Lung (tissue), 17 donors: ENCODE measurements at places on chromosomes 3 and 15. TPM values are rescaled to one million over a fixed set of nuclear protein-coding genes. Genes with fewer than 3 reads are reported as not detected.

Gene NPAP1
- 0.34 TPM for total RNA-seq

DNA sequence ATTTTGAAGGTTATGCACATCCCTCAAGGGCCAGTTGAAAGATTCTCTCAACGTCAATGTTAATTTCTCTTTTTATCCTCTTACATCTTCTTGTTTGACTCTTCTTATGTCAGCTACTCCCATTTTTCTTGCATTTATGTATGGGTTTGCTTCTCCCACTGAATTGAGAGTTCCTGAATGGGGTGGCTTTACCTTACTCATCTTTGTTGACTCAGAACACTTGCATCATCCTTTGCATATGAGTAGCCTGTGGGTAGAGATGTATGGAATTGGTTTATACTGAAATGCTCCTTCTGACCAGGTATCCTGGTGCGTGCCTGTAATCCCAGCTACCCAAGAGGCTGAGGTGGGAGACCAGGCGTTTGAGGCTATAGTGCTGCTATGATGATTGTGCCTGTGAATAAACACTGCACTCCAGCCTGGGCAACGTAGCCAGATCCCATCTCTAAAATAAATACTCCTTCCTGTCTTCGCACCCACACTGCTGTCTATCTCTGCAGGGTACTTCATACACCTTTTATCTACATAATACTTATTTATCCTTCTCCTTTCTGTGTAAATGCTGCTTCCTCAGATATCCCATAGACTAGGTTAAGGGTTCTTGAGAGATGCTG lies 123.6 kb upstream of the DPH6 start:
- H3K36me3 ChIP-seq = no peaks in the 10 kb centered on the region
- peaks cover 13% of the 10 kb centered on the region for H3K4me1 ChIP-seq
- peak overlapping the region; percentile 77 for H3K27ac ChIP-seq

Gene NGRN
- 89.2 TPM for total RNA-seq

DNA sequence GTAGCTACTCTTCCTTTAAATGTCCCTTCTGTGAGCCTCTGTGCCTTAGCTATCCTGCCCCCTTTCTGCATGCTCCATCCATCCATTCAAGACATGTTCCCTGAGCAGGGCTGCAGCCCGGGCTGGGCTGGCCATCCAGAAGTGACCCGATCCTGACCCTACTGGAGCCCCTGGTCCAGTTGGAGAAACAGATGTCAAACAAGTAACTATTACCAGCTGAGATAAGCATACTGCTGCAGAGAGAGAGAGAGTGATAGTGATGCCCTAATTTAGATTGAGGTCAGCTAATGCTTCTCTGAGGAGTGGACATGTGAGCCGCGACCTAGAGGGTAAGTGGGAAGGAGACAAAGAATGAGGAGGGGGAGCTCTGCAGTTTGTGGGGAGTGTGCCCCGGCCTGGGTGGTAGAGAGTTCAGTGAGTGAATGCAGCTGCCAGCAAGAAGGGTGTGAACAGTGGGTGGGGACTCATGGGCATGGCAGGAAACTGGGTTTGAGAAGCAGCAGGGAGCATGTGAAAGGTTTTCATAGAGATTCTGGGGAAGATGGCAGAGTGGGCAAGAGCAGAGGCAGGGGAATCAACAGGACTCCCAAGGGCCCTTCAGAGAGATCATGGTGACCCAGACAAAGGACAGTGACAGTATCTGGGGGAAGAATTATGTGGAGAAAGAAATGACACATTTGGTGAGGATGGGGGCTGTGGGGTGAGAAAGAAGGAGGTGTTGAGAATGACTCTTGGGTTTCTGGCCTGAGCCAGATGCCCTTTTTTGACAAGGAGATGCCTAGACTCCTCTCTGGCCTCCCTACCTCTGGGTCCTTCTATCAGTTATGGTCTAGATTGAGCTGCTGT lies 44.9 kb downstream of the CHCHD6 start:
- DNase-seq = no peak
- no peak overlapping the region for H3K27ac ChIP-seq
- peaks cover 17% of the 10 kb centered on the region for H3K4me1 ChIP-seq
- H3K27me3 ChIP-seq = no peaks in the 10 kb centered on the region
- no peak overlapping the region for H3K4me3 ChIP-seq

- no peak overlapping the region for H3K4me3 ChIP-seq
- H3K4me1 ChIP-seq = peaks cover 23% of the 10 kb centered on the region
- DNase-seq = no peak
- H3K27ac ChIP-seq = no peak overlapping the region
- no peaks in the 10 kb centered on the region for H3K36me3 ChIP-seq
- H3K27me3 ChIP-seq = no peaks in the 10 kb centered on the region
These were observed 3.1 kb downstream of the STAG1 start for GRCh38 chr3:136749091-136749490.

DNA sequence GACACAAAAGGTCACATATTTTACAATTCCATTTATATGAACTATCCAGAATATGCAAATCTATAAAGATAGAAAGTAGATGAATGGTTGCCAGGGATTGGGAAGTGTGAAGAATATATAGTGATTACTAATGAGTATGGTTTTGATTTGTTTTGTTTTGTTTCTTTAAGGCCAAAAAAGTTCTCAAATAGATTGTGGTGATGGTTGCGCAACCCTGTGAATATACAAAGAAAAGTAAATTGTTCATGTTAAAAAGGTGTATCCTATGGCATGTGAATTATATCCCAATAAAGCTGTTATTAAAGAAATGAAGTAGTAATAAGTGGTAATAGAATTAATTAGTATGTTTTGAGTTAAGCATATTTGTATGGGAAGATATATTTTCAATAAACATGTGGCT lies 431.8 kb upstream of the CNTN4 start:
- no peak overlapping the region for H3K4me3 ChIP-seq
- no peak for DNase-seq
- no peaks in the 10 kb centered on the region for H3K36me3 ChIP-seq
- no peaks in the 10 kb centered on the region for H3K27me3 ChIP-seq

Gene BOC
- 9.6 TPM for total RNA-seq

Gene HEMK1
- total RNA-seq = 17.3 TPM

- H3K4me3 ChIP-seq = no peak overlapping the region
- no peak overlapping the region for H3K27ac ChIP-seq
- no peak for DNase-seq
- H3K36me3 ChIP-seq = no peaks in the 10 kb centered on the region
- H3K4me1 ChIP-seq = no peaks in the 10 kb centered on the region
These were observed 2.3 kb upstream of the ZNF774 start for GRCh38 chr15:90349821-90350220.

DNA sequence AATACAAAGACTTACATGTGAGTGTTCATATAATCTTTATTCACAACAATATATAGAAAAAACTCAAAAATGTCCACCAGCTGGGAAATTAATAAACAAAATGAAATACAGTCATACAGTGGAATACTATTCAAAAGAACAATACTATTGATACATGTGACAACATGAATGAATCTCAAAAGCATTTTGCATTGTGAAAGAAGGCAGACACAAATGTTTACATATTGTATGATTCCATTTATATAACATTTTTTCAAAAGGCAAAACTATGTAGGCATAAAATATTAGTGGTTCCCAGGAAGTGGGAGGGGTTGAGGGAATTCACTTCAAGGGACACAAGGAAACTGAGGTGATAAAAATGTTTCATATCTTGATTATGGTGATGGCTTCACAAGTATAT lies 303.2 kb downstream of the CTNNB1 start:
- no peaks in the 10 kb centered on the region for H3K36me3 ChIP-seq
- no peaks in the 10 kb centered on the region for H3K4me1 ChIP-seq
- no peak for DNase-seq
- H3K27me3 ChIP-seq = no peaks in the 10 kb centered on the region
- H3K27ac ChIP-seq = no peak overlapping the region
- H3K4me3 ChIP-seq = no peak overlapping the region

DNA sequence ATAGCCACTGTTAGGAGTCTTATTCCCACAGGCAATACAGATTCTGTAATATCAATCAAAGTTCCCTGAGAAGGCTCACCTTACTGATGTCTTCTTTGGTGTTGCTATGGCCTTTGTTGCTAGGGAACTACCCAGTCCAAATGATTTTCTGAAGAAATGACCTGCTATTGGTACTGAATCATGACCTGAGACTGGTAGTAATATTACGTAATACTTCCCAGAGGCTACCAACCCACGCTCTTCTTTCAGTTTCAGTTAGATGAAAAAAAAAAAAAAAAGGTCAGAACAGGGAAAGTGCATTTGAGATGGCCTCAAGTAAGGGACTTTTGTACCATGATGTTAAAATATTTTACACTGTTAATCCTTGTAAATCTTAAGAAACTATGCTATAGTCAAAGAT lies 1092.5 kb upstream of the EPHA6 start:
- no peaks in the 10 kb centered on the region for H3K36me3 ChIP-seq
- no peaks in the 10 kb centered on the region for H3K27me3 ChIP-seq
- H3K4me1 ChIP-seq = no peaks in the 10 kb centered on the region
- no peak overlapping the region for H3K4me3 ChIP-seq
- no peak overlapping the region for H3K27ac ChIP-seq

- no peaks in the 10 kb centered on the region for H3K27me3 ChIP-seq
- H3K4me3 ChIP-seq = no peak overlapping the region
- H3K4me1 ChIP-seq = no peaks in the 10 kb centered on the region
- no peak for DNase-seq
- no peak overlapping the region for H3K27ac ChIP-seq
These were observed 55.3 kb downstream of the TPRA1 start for GRCh38 chr3:127535106-127535785.

DNA sequence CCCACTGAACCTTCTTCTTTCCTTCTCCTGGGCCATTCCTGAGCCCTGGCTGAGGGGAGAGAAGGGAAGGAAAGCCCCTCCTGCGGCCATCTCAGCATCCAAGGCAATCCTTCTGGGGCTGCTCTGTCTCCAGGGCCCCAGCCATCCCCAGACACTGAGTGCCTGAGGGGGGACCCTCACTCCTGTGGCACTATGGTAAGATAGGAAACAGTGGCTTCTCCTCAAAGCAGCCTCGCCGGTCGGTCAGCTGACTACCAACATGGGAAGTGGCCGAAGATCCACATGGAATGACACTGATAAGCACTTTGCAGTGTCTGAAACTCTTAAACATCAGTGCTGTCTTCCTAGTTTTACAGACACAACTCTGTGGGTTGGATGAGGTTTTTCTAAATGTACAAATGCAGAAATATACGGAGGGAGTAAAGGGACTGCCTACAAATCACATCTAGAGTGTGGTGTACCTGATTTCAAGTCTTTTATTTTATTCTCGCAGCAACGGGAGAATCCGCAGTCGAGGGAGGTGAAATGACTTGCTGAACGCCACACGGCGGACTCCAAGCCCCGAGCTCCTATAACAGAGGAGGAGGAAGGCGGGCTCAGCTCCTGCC lies 973 bp upstream of the ITPKA start:
- no peaks in the 10 kb centered on the region for H3K36me3 ChIP-seq
- peaks cover 18% of the 10 kb centered on the region for H3K4me1 ChIP-seq
- DNase-seq = no peak
- H3K27ac ChIP-seq = no peak overlapping the region

GRCh38 chr3:78917536-78917935 lies 850.3 kb downstream of the ROBO1 start:
- no peak overlapping the region for H3K4me3 ChIP-seq
- no peak for DNase-seq
- H3K27me3 ChIP-seq = no peaks in the 10 kb centered on the region

Gene DMXL2
- total RNA-seq = 49.4 TPM

DNA sequence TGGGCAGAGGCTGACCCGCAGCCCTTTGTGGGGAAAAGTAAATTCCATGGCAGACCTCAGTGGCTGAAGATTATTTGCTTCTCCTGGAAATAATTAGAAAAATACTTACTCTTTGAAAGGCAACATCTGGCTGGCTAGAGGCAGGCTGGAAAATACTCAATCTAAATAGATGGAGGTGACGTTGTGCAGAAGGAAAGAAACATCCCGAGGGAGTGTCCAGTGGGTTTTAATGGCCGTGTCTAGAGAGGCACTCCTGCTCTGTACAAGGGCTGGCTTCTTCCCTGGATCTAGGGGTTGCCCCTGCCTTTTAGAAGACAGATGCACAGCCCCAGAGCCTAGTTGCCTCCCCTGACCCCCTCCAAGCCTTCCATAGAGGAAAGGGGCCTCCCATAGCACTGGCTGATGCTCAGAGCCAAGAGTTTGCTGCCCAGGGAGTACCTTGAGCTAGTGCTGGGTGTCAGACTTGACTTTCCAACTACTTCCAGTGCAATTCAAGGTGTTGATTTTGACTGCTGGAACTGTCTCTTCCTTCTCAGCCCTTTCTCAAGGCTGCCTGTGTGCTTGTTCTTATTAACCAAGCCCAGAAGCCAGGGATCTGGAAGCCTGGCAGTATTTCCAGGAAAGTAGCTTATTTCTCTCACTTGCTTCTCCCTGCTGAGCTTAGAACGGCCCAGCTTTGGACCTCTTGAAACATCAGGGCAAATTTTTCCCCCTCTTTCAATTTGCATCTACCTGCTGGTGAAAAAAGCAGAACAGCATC lies 27.4 kb downstream of the CGNL1 start:
- DNase-seq = no peak
- no peaks in the 10 kb centered on the region for H3K27me3 ChIP-seq
- no peak overlapping the region for H3K4me3 ChIP-seq
- H3K4me1 ChIP-seq = peaks cover 5% of the 10 kb centered on the region

- H3K27me3 ChIP-seq = no peaks in the 10 kb centered on the region
- no peak overlapping the region for H3K4me3 ChIP-seq
- H3K36me3 ChIP-seq = no peaks in the 10 kb centered on the region
- no peak overlapping the region for H3K27ac ChIP-seq
- no peak for DNase-seq
- no peaks in the 10 kb centered on the region for H3K4me1 ChIP-seq
These were observed 576.7 kb downstream of the CADM2 start for GRCh38 chr3:85535517-85535916.

GRCh38 chr3:3355442-3355841 lies 176.0 kb upstream of the CRBN start:
- H3K4me1 ChIP-seq = peaks cover 30% of the 10 kb centered on the region
- H3K27ac ChIP-seq = no peak overlapping the region
- no peak overlapping the region for H3K4me3 ChIP-seq
- DNase-seq = no peak

Gene ST3GAL6
- total RNA-seq = 18.5 TPM

Gene SH3GL3
- 8.4 TPM for total RNA-seq

DNA sequence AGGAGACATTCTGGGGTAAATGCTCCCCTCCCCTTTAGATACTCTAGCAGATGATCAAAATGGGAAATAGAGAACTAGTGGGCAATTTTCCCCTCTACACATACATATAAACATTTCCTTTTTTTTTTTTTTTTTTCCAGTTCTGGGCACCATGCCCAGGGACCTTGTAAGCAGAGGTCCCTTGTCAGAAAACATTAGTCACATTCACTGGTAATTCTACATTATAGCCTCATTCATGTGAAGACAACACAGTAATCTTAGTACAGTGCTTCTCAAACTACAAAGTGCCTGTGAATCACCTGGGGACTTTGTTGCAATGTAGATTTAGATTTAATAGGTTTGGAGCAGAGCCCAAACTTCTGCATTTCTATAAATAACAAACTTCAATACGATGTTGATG lies 60.1 kb upstream of the ACTC1 start:
- H3K36me3 ChIP-seq = peaks cover 14% of the 10 kb centered on the region
- peaks cover 16% of the 10 kb centered on the region for H3K4me1 ChIP-seq
- H3K27me3 ChIP-seq = no peaks in the 10 kb centered on the region
- DNase-seq = peak; percentile 87

GRCh38 chr15:20340931-20341661 lies 200.5 kb downstream of the GOLGA6L6 start:
- no peaks in the 10 kb centered on the region for H3K4me1 ChIP-seq
- no peaks in the 10 kb centered on the region for H3K36me3 ChIP-seq
- no peaks in the 10 kb centered on the region for H3K27me3 ChIP-seq
- no peak overlapping the region for H3K27ac ChIP-seq
- DNase-seq = peak; percentile 62
